Activated T-helper 17 cell treated with anti-CD3 and anti-CD28 coated beads, Interleukin-2, amount 50 U/mL, for 72 hours (primary cell): ENCODE measurements at places on chromosomes 16 and 17.

GRCh38 chr16:23847948-23848347 is 12.2 kb downstream of the PRKCB start:
- ATAC-seq: peak; percentile 91

DNA sequence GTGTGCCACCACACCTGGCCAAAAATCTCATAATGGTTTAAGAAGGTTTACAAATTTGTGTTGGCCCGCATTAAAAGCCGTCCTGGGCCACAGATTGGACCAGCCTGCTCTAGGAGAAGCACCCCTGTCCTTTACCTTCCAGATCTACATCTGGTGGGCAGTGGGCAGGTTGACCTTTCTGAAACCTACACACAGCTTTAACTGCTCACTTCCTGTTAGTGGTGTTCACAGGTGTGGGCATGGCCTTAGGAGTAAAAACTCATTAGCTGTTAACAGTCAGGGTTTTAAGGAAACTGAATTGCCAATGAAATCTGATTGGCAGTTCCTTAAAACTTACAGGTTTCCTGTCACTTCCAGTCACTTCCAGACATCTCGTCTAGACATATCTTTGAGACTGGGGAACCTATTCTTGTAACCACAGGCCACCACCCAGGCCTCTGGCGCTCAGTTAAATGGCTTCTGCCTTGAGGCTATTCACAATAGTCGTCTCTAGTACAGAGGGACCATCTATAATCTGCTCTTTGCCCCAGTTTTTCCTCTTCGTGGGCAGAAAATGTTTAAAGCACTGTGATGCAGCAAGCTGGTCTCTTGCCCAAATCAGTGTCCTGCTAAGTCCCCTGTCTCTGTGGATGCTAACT is 29.3 kb downstream of the GNGT2 start:
- ATAC-seq: no peak

GRCh38 chr16:66509576-66509975 is 40.3 kb downstream of the TK2 start:
- no peak for ATAC-seq

DNA sequence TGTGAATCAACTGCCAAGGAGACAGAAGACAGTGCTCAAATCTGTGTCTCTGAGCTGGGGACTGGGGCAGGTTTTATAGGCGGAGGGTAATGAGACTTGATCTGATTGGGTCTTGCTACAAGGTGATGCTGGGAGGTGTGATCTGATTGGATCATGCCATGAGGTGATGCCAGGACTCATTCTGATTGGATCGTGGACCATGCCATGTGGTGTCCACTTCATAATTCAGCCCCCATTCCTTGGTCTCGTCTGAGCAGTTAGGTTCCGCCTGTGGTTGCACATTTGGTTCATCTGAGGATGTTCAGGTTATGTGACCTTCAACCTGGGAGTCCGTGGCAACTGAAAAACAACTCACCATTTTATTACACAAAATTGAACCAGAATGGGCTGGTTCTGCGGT is 41.0 kb downstream of the OTOA start:
- no peak for ATAC-seq

DNA sequence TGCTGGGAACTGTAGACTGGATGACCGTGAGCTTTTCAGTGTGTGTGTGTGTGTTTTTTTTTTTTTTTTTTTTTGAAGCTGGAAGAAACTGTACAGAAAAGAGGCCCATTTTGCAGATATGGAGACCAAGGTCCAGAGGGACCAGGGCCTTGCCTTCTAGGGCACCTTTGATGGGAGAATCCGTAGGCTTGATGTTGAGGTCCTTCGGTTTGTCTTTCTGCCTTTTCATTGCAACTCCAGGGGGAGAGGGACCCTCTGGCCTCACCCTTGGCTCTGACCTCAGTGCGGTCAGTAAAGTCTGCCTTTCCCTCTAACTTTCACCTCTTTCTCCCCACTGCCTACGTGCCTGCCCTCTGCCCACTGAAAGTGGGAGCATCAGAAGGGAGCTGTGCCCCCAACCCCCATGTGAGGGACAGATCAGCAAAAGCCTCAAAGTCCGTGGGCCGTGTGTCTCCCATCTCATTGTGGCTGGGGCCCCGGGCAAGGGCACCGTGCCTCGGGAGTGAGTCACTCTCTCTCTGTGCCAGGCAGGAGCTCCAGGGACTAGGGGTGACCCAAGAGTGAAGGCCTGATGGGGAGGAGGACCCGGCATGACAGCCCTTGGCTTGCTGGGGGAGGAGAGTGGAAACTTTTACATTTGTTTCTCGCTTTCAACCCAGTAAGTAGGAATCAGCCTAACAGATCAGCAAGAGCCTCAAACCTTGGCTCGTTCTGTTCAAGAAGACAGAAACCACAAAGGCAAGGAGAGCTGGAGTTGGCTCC is 123.6 kb downstream of the CMIP start:
- ATAC-seq: peak; percentile 98

DNA sequence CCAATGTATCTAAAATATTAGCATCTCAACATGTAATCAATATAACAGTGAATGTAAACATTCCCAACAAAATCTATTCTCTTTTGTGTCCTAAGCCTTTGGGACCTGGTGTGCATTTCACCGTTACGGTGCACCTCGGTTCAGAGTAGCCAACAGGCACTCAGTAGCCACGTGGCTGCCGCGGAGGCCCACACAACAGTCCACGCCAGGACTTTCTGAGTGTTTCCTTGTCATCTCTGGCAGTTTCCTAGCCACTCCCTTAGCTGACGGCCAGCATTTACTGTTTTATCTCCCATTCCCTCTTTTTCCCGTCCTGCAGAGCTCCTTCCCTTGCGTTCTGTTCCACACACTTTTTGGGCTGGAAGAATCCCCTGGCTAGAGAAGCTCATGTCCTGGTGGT is 36.3 kb downstream of the VAC14 start:
- ATAC-seq: no peak

DNA sequence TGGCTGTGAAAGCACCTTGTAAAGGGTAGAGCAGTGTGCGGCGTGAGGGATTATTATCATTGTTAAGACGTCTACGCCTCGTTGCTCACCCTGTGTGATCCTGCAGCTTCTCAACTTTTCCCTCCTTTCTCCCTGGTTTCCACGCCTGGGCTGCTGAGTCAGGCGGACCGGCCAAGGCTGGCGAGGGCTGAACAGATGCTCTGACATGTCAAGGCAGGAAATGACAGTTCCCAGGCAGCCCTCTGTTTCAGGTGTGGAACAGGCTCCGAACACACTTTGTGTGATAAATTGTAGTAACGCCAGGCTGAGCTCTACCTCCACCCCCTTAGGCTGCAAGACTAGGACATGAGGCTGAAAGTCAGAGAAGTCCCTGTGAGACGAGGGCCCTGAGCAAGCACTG is 46.0 kb upstream of the TBX2 start:
- ATAC-seq: no peak

GRCh38 chr16:67443265-67443664 is 12.3 kb downstream of the HSD11B2 start:
- no peak for ATAC-seq

GRCh38 chr17:67509390-67510287 is 132.6 kb downstream of the PITPNC1 start:
- ATAC-seq: no peak

DNA sequence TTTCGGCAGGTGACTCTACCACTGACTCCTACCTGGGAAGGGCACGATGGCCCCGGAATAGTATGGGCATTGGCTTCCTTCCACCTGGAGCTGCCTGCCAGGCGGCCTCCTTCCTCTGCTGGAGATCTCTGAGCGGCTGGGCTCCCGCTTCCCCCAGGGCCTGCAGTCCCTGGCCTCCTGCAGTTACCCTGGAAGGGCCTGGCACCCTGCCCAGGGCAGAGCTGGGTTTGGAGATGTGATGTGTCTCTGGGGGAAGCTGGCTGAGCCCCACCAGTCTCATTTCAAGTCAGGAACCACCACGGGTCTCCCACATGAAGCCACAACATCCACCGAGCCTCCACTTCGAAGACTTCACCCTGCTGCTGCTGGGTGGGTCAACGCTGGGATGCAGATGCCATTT is 97.9 kb downstream of the IRF8 start:
- ATAC-seq: no peak

- no peak for ATAC-seq
These were observed 631 bp downstream of the SP6 start for GRCh38 chr17:47850373-47850691.

DNA sequence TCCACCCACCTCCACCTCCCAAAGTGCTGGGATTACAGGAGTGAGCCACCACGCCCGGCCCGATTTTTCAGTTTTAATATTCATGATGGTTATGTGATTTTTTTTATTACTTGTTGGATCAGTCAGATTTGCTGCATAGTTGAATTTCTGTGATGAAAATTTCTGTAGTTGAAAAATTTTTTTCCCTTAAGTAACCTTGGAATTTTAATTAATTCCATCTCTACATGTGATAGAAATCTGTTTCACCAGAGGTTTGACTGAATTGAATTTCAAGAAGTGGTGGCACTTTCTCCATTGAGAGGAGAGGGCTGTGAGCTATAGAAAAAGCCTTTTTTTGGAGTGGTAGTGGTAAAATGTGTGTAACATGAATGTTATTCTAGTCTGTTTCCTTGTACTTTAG is 24.7 kb downstream of the WIPF2 start:
- no peak for ATAC-seq

DNA sequence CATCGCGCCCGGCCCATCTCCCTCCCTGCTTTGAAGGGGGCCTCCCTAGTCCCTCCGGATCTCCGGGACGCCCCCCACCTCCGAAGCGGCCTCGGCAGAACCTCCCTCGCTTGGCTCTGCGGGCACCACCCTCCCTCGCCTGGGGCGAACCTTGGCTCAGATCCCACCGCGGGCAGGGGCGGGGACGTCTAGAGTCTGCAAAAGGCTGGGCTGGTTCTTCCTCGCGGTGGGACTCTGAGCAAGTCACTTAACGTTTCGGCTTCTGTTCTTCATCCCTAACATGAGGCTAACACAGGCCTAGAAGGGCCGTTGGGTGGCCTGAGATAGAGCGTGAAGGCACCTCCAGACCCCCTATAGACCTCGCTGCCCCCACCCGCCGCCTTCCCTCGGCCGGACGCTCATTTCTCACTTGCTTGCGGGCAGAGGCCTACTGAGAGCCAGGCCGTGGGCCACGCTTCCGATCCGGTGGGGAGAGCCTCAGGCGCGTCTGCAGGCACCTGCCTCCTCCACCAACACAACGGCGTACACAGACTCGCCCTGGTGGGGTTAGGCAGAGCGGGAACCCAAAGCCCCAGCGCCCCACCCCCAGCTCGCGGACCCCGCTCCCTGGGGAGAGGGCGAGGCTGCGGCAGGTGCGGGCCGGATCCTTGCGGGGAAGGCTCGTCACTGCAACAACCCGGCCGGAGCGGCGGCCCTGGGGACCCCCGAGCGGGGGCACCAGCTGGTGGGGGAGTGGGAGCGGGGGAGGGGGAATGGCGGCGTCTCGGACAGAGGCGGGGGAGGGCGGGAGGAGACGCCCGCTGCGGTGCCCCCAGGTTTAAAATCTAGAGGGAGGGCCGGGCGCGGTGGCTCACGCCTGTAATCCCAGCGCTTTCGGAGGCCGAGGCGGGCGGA is 5.4 kb downstream of the MYO1C start:
- peak; percentile 60 for ATAC-seq

DNA sequence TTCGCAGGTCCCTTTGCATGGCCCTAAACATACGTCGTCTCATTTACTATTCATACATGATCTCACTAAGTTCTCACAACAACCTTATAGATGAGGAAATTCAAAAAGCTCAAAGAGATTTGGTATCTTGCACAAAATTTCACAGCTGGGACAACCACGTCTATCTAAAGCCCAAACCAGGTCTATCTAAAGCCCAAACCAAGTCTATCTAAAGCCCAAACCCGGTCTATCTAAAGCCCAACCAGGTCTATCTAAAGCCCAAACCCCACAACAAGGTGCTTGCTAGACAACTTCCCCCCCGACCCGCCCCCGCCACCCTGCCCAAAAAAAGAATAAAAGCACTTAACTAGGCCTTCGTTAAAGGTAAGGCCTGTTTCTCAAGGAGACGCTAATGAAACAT is 174.9 kb downstream of the VPS53 start:
- ATAC-seq: no peak
